ENCODE measurements at places on chromosomes 12 and 14. TPM values are rescaled to one million over a fixed set of nuclear protein-coding genes. Genes with fewer than 3 reads are reported as not detected.

DNA sequence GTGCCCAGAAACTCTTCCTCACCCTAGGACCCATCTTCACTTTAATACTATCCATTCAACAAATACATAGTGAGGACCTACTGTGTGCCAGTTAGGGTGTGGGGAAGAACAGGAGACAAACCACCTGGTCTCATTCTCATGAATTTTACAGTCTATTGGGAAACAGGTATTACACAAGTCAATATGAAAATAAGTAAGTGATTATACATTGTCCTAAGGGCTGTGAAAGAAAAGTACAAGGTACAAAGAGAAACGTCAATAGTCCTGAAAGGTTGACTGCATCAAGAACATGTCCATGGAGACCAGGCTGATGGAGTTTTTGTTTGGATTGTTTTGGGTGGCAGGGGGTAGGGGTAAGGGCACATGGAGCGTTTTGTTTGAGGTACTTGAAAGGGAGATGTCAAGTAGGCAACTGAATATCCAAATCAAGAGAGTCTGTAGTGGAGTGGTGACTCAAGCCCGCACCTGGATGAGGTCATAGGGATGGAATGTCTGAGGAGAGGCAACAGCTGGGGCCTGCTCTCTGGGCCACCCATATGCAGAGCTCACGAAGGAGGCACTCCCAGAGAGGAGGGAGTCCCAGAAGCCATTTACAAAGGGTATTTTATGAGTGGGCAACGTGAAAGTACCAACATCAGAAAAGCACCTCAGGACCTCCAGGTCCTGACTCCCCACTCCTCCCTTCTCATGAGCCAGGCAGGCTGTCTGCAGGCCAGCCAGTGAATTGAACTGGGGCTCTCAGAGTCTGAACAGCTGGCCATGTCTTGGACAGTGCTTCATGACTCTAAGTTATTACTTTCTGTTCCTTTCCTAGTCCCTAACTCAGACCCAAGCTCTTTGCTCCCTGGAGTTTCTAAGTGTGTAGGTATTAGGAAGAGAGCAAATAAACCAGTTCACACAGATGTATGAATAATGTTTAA is 272.0 kb downstream of the ZFP36L1 start:
- H3K27ac ChIP-seq = no peak overlapping the region
- H3K4me1 ChIP-seq = peaks cover 15% of the 10 kb centered on the region
- no peaks in the 10 kb centered on the region for H3K27me3 ChIP-seq

- H3K27me3 ChIP-seq = no peaks in the 10 kb centered on the region
- H3K4me1 ChIP-seq = no peaks in the 10 kb centered on the region
- H3K27ac ChIP-seq = no peak overlapping the region
- no peak overlapping the region for H3K4me3 ChIP-seq
These were observed 277.4 kb upstream of the RGS6 start for GRCh38 chr14:71654810-71655209.

DNA sequence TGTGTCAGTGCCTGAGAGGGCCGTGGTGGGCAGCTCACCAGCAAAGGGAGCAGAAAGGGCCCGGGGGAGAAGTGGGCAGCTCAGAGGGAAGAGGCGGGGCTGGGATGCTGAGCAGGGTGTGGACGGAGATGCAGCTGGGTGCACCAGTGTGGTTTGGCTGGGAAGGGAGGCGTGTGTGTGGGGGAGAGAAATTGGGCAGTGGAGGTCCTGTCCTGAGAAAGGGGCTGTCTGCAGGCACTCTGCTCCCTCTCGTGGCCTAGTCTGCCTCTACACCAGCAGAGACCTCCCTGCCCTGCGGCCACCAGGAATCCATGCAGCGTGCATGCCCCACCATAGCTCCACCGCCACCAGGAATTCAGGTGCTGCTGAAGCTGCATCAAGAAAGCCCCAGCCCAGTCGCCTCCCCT is 6.4 kb downstream of the TMEM121 start:
- H3K36me3 ChIP-seq = no peaks in the 10 kb centered on the region
- DNase-seq = no peak
- H3K4me1 ChIP-seq = peaks cover 13% of the 10 kb centered on the region
- H3K4me3 ChIP-seq = no peak overlapping the region

Gene TSPAN8
- total RNA-seq = not detected

Gene GALNT4
- total RNA-seq = 3.4 TPM

Gene SCNN1A
- 0.67 TPM for total RNA-seq

- no peak overlapping the region for H3K27ac ChIP-seq
- no peak overlapping the region for H3K4me3 ChIP-seq
- H3K27me3 ChIP-seq = peaks cover 11% of the 10 kb centered on the region
- H3K4me1 ChIP-seq = no peaks in the 10 kb centered on the region
These were observed 29.6 kb downstream of the SMUG1 start for GRCh38 chr12:54159140-54159539.

Gene NXPH4
- 0.79 TPM for total RNA-seq

Gene IL31
- total RNA-seq = not detected

Gene TDRD9
- total RNA-seq = not detected

DNA sequence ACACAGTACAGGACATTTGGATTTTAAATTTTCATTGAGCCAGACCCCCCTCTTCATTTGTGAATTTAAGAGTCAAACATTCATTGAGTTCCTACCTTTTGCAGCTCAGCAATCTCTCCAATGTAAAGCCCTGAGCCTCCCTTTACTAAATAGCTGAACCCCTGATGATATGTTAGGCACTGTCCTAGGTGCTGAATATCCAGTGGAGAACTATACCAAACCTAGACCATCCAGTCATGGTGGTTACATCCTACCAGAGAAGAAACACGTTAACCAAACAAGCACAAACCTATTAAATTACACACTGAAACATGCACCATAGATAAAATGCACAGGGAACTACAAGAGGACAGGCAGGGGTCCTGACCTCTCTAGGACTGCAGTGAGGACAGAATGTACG is 1585.3 kb upstream of the TMEM132C start:
- no peak overlapping the region for H3K4me3 ChIP-seq
- H3K27me3 ChIP-seq = peaks cover 2% of the 10 kb centered on the region
- H3K36me3 ChIP-seq = no peaks in the 10 kb centered on the region
- no peak overlapping the region for H3K27ac ChIP-seq

DNA sequence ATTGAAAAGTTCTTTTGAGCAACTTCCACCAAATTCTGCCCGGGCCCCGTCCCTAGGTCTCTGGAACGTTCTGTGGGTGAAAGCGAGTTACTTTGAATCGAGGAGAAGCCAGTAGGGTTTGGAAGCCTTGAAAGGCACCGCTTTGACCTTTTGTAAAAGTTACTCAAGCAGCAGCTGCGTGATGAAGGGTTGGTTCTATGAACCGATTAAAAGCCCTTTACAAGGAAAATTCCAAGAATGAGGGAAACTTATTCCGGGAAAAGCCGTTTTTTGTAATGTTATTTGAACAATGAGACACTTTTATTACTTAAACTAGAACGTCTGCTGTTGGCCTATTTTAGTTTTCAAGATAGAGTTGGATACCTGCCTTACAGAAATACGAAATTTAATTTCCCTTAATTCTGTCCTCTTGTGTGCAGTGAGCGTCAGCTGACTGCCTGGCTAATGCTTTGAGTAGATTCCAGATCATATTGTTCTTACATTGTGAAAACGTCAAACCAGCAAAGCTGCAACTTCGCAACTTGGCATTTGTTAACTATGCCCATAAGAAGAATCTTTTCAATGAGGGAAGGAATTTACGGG is 906 bp downstream of the LARP4 start:
- H3K27ac ChIP-seq = peak overlapping the region; percentile 87
- DNase-seq = peak; percentile 12
- H3K36me3 ChIP-seq = peaks cover 14% of the 10 kb centered on the region
- H3K4me1 ChIP-seq = peaks cover 19% of the 10 kb centered on the region
- peaks cover 2% of the 10 kb centered on the region for H3K27me3 ChIP-seq
- peak overlapping the region; percentile 99 for H3K4me3 ChIP-seq

- H3K36me3 ChIP-seq = peaks cover 2% of the 10 kb centered on the region
- H3K4me3 ChIP-seq = peak overlapping the region; percentile 88
- peak overlapping the region; percentile 81 for H3K27ac ChIP-seq
- H3K4me1 ChIP-seq = peaks cover 47% of the 10 kb centered on the region
These were observed 1.3 kb downstream of the ZNF839 start for GRCh38 chr14:102320671-102321455.
